ENCODE measurements at places on chromosomes 16 and 17.

GRCh38 chr17:46023783-46024388, 24.8 kb downstream of the STH start:
- no peaks in the 10 kb centered on the region for H3K4me1 ChIP-seq
- peaks cover 6% of the 10 kb centered on the region for H3K36me3 ChIP-seq
- no peaks in the 10 kb centered on the region for H3K27me3 ChIP-seq
- H3K4me3 ChIP-seq, result no peak overlapping the region

GRCh38 chr16:11291091-11291703, 10.1 kb upstream of the PRM1 start:
- DNase-seq, result no peak
- no peaks in the 10 kb centered on the region for H3K4me1 ChIP-seq
- H3K4me3 ChIP-seq, result no peak overlapping the region
- no peak overlapping the region for H3K27ac ChIP-seq
- H3K27me3 ChIP-seq, result no peaks in the 10 kb centered on the region

DNA sequence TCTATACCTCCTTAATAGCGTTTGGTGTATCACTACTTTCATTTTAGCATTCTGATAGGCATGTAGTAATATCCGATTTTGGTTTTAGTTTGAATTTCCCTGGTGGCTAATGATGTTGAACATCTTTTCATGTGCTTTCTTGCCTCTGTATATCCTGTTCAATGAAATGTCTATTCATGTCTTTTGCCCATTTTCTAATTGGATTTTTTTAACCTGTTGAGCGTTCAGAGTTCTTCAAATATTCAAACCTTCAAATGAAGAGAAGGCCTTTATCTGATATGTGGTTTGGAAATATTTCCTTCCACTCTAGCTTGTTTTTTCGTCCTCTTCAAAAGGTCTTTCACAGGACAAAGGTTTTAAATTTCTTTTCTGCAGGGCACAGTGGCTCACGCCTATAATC, 2.4 kb upstream of the NME1 start:
- no peaks in the 10 kb centered on the region for H3K27me3 ChIP-seq
- DNase-seq, result no peak
- peaks cover 22% of the 10 kb centered on the region for H3K4me1 ChIP-seq
- H3K36me3 ChIP-seq, result no peaks in the 10 kb centered on the region
- no peak overlapping the region for H3K4me3 ChIP-seq

DNA sequence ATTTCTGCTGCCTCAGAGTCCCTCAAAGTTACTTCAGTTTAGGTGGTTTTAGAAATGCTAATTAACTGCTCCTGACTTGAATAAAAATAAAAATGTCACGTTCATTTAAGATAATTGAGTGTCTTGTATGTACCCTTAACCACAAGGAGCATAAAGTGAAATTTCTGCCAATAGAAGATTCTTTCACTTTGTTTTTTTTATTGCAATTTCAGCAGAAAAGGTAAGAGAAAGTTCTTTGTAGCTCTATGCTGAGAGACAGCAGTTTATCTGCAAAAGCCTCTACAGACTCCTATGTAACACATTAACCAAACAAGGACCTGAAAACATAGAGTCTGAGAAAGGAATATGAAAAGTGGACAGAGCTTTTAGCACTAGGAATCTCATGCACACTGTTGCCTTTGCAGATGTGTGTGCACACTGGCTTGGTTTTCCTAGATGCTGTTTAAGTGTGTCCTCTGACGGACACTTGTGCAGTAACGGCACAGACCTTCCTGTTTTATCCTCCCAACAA, 11.6 kb downstream of the ARHGAP44 start:
- no peak overlapping the region for H3K4me3 ChIP-seq
- H3K4me1 ChIP-seq, result peaks cover 4% of the 10 kb centered on the region
- no peaks in the 10 kb centered on the region for H3K36me3 ChIP-seq
- no peaks in the 10 kb centered on the region for H3K27me3 ChIP-seq
- H3K27ac ChIP-seq, result no peak overlapping the region
- no peak for DNase-seq

GRCh38 chr17:17403899-17404576, 72.8 kb upstream of the MED9 start:
- no peaks in the 10 kb centered on the region for H3K4me1 ChIP-seq
- no peaks in the 10 kb centered on the region for H3K27me3 ChIP-seq
- H3K4me3 ChIP-seq, result no peak overlapping the region
- no peaks in the 10 kb centered on the region for H3K36me3 ChIP-seq

DNA sequence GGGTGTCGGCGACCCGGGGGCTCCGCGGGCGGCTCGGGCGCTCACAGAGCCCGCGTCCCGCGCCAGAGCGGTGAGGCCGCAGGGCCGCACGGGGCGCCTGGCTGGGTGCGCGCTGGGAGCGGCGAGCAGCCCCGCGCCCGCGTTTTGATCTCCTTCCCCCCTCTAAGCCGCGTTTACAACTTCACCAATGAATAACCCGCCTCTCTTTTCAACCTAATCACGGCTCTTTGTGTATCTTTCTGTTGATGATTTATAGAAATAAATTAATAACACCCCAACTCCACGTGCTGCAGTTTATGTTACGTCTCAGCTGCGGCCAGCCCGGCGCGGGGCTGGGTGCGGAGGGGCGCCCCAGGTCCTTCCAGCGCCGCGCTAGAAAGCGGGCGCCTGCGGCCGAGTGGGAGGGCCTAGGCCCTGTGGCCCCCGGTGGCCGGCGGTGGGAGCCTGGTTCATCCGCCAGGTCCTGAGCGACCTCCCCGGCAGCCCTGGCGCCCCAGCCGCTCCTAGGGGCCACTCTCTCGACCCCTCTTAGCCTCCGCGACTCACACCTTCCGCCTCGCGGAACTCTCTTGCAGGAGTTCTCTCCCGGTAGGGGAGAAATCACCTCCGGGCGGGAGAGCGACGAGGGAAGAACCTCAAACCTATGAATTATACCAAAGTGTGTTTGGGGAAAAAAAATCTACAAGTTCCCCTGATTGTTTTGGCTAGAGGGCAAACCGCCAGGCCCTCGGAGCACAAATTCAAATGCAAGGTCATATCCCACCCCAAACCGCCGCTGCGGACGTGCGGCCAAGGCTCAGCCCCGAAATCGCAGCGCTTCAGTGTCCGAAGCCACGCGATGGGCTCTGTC, 1.9 kb downstream of the HNF1B start:
- peaks cover 46% of the 10 kb centered on the region for H3K27me3 ChIP-seq
- no peak overlapping the region for H3K27ac ChIP-seq
- DNase-seq, result no peak
- peak overlapping the region; percentile 66 for H3K4me3 ChIP-seq
- no peaks in the 10 kb centered on the region for H3K36me3 ChIP-seq

GRCh38 chr16:81831722-81832126, 52.6 kb downstream of the PLCG2 start:
- H3K27me3 ChIP-seq, result no peaks in the 10 kb centered on the region
- no peak for DNase-seq
- no peaks in the 10 kb centered on the region for H3K36me3 ChIP-seq
- H3K27ac ChIP-seq, result no peak overlapping the region
- no peaks in the 10 kb centered on the region for H3K4me1 ChIP-seq

GRCh38 chr17:49193513-49194296, 16.7 kb downstream of the GNGT2 start:
- no peak for DNase-seq
- H3K27me3 ChIP-seq, result no peaks in the 10 kb centered on the region
- H3K27ac ChIP-seq, result peak overlapping the region; percentile 99
- no peaks in the 10 kb centered on the region for H3K4me1 ChIP-seq
- peak overlapping the region; percentile 89 for H3K4me3 ChIP-seq

- no peak for DNase-seq
- H3K4me1 ChIP-seq, result no peaks in the 10 kb centered on the region
- H3K27me3 ChIP-seq, result no peaks in the 10 kb centered on the region
- H3K36me3 ChIP-seq, result peaks cover 18% of the 10 kb centered on the region
These were observed 13.2 kb downstream of the IL34 start for GRCh38 chr16:70659546-70659945.

GRCh38 chr17:7029659-7030058, 6.2 kb upstream of the SLC16A13 start:
- H3K36me3 ChIP-seq, result no peaks in the 10 kb centered on the region
- no peaks in the 10 kb centered on the region for H3K27me3 ChIP-seq
- no peaks in the 10 kb centered on the region for H3K4me1 ChIP-seq
- H3K4me3 ChIP-seq, result no peak overlapping the region
- no peak overlapping the region for H3K27ac ChIP-seq
- DNase-seq, result no peak

DNA sequence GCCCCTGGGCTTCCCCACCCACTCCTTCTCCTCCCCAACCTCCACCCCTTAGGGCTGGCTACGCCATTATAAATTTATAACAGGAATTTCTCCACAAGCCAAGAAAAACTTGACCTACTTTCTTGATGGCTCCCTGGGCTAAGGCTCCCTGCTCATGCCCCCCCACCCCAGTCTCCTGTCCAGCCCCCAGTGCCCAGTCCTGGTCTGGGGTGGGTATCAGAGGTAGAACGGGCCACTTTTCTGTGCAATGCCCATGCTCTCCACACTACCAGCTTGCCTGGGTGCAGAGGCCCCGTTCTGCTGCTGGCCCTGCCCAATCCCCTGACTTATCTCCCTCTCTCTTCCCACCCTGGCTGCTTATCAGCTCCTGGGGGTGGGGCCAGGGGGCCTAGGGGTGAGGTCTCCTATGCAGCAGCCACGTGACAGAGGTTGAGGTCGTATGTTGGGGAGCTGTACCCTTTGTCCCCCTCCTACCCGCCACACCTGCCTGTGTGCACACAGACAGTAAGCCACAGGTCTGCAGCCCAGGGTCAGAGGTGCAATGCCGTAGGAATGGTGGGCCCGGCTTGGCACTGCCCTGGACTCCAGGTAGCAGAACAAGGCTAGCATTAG, 10.1 kb downstream of the THRA start:
- DNase-seq, result no peak
- H3K4me3 ChIP-seq, result peak overlapping the region; percentile 54
- H3K36me3 ChIP-seq, result peaks cover 19% of the 10 kb centered on the region

DNA sequence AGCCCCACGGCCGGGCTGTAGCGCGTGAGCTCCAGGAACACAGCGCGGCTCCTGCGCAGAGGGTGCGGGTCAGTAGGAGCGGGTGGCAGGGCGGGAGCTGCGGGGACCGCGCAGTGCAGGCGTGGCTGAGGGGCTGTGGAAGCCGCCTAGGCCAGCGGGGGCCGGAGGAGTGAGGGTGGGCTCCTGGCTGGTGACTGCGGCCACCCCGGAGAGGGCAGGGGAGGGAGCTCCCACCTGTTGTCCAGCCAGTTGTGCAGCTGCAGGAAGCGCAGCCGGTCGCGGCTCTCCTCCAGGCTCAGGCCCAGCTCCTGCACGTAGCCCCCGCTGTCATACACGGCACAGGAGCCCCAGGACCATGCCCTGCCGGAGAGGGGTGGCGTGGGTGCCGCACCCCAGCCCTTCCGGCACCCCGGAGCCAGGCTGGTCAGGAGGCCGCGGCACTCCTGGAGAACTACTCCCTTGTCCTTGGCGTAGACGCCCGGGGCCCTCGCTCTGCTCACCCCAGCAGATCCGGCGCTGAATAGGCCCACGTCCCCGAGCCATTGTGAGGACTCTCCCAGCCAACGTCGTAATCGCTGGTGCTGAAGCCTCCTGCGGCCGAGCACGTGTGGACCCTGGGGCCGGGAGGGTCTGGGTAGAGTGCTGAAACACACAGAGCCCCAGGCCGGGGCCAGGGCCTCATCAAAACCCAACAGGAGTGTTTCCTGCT, 43.9 kb downstream of the TSC2 start:
- H3K4me3 ChIP-seq, result no peak overlapping the region
- H3K27ac ChIP-seq, result no peak overlapping the region
- H3K27me3 ChIP-seq, result no peaks in the 10 kb centered on the region
- no peak for DNase-seq
- no peaks in the 10 kb centered on the region for H3K4me1 ChIP-seq
- peaks cover 83% of the 10 kb centered on the region for H3K36me3 ChIP-seq

GRCh38 chr16:71867939-71868338, 16.0 kb downstream of the ZNF821 start:
- no peak overlapping the region for H3K4me3 ChIP-seq
- peaks cover 27% of the 10 kb centered on the region for H3K36me3 ChIP-seq
- H3K27ac ChIP-seq, result no peak overlapping the region
- DNase-seq, result no peak

DNA sequence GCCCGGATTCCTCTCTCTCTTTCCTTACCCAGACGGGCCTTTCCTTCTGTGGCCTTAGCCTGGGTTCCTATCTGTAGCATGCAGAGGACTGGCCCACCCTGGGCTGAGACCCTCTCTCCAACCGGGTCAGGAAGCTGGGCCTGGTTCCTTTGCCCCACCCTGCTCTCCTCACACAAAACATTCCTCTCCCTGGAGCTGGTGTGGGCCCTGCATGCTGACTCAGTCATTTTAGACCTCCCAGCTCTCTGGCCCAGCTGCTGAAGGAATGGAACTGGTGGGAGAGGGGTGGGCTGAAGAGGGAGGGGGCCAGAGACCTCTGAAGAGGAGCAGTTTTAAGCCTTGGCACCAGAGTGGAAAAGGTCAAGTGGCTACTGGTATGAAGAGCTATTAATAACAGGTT, 957 bp downstream of the MYL4 start:
- peaks cover 9% of the 10 kb centered on the region for H3K4me1 ChIP-seq
- no peaks in the 10 kb centered on the region for H3K27me3 ChIP-seq
- no peak overlapping the region for H3K27ac ChIP-seq
- no peak overlapping the region for H3K4me3 ChIP-seq
- no peak for DNase-seq

GRCh38 chr16:57592591-57593003, 35.8 kb upstream of the ADGRG1 start:
- H3K4me1 ChIP-seq, result no peaks in the 10 kb centered on the region
- no peaks in the 10 kb centered on the region for H3K27me3 ChIP-seq
- no peak for DNase-seq
- no peak overlapping the region for H3K4me3 ChIP-seq
- no peaks in the 10 kb centered on the region for H3K36me3 ChIP-seq

GRCh38 chr16:87851141-87851587, 18.1 kb downstream of the SLC7A5 start:
- DNase-seq, result no peak
- H3K27me3 ChIP-seq, result no peaks in the 10 kb centered on the region
- H3K4me1 ChIP-seq, result peaks cover 10% of the 10 kb centered on the region

DNA sequence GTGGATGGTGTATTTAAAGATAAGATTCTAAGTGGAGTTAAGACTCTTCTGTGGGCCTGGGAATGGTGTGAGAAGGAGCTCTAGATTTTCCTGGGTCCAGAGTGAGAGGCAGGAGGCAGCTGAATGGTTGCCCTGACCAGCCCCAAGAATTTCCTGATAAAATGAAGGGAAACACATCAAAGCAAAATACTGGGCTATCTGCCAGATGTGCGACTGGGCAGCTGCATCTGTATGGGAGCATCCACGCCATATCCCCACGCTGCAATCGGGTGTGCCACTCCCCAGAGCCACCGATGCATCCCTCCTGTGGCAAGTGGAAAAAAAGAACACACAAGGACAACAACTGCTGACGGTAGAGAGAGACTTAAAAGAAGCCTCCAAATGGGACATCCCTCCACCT, 84.3 kb upstream of the COX10 start:
- DNase-seq, result no peak
- H3K27me3 ChIP-seq, result no peaks in the 10 kb centered on the region
- no peak overlapping the region for H3K4me3 ChIP-seq
- H3K27ac ChIP-seq, result no peak overlapping the region

DNA sequence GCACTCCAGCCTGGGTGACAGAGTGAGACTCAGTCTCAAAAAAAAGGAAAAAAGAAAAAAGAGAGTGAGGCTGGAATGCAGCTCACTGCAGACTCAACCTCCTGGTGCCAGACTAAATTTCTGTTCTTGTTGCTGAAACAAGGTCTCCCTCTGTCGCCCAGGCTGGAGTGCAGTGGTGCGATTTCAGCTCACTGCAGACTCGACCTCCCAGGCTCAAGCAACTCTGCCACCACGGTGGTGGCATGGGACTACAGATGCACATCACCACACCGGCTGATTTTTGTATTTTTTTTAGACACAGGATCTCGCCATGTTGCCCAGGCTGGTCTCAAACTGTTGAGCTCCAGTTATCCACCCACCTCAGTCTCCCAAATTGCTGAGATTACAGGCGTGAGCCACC, 34.6 kb downstream of the TRIM25 start:
- H3K27ac ChIP-seq, result no peak overlapping the region
- H3K27me3 ChIP-seq, result no peaks in the 10 kb centered on the region
- H3K36me3 ChIP-seq, result no peaks in the 10 kb centered on the region
- H3K4me3 ChIP-seq, result no peak overlapping the region
- H3K4me1 ChIP-seq, result no peaks in the 10 kb centered on the region
